Right atrium auricular region (tissue), 2 donors: ENCODE measurements at places on chromosomes 6 and 20.

GRCh38 chr6:24214984-24215383, 89.0 kb downstream of the NRSN1 start:
- DNase-seq, result no peak

DNA sequence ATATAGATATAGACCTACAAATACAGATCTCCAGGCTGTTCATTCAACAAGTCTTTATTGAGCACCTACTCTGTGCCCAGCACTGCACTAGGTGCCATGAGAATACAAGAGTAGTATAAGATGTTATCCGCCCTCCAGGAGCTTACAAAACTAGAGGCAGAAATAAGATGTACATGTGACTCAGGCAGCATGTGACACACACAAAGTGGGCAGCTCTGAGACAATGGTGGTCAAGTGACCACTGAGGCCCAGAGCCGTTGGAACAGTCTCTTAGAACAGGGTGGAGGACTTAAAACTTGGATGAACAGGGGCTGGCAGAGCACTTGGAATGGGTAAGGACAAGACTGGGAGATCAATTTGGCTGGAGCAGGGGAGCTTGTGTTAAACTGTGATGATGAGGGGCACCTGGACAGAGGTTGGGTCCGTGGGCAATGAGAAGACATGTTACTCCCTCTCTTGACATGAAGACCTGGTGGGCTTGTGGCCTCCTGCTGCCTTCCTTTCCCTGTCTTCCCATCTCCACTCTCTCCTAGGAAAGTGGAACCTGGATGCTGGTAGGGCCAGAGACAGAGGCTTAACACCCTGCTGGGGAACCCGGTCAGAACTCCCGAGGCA, 21.2 kb downstream of the TRIM15 start:
- DNase-seq, result no peak

DNA sequence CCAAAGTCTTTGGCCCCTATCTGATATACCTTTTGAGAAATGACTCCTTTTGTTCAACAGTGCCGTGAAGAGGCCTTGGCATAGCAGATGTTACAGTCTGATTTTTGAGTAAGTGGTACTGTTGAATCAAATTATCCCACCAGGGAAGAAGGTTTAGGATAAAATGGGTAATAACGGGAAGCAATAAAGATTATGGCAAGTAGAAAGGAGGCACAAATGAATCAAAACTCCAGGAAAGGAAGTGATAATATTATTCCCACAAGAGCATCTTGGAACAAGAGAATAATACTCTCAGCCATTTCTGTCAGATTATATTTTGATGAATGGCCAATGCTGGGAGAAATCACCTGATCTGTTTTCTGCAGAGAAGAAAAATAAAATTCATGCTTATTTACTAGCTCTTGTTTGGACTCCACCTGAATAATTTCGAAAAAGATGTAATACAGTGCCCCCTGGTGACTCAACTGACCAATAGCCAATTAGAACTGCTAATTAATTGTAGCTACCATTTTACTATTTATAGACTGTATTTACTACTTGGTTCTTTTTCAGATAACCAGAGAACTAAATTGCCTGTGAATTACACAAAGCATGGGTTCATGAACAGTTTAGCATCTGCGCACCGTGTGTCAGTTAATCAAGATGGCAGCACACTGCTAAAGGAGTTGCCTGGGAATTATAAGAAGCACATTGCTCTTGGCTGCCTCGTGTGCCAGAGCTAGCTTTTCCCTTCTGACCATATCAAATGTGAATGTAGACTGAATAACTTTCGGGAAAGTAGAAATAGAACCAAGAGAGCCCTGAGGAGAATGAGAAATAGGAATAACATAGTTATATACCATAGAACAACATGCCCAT, 78.5 kb upstream of the TRDN start:
- DNase-seq, result no peak

DNA sequence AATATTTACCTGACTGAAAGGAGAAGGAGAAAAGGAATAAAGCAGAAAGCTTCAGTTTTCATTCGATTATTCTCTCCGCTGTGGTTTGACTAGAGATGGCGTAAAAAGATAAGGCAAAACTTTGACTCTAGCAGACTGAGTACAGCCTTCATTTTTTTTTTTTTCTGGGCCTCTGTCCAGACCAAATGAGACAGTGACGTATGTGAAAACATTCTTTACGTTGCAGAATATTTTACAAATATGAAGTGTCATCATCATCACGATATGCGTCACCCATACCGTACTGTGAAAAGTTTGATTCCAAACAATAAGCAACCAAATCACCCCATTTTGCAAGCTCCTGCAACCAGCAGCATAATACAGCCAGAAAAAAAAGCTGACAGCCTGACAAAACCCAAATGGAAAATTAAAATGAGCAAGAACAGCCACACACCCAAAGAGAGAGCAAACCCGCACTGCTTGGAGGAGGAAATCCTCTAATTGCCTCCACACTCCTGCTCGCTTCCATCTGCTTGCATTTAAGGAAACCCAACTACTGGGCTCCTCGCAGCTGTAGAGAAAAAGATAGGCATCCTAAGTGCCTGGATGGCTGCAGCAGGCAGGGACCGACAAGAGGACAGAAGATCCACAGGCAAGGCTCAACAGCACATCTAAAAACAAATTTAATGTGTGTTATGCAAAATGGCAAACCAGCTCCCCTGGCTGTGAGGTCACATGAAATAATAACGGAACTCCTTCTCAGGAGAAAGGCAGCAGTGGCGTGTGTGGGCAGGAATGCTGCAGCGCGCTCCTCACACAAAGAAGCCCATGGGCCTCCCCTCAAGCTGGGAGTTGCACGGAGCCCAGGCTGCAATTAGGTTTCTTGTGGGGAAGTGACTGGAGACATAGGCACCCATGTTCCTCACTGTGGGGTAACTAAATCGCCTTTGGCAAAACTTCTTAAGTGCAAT, 113.1 kb downstream of the FYN start:
- no peak for DNase-seq

- DNase-seq, result no peak
Observed at GRCh38 chr20:47710665-47711045, 74.6 kb downstream of the SULF2 start.

DNA sequence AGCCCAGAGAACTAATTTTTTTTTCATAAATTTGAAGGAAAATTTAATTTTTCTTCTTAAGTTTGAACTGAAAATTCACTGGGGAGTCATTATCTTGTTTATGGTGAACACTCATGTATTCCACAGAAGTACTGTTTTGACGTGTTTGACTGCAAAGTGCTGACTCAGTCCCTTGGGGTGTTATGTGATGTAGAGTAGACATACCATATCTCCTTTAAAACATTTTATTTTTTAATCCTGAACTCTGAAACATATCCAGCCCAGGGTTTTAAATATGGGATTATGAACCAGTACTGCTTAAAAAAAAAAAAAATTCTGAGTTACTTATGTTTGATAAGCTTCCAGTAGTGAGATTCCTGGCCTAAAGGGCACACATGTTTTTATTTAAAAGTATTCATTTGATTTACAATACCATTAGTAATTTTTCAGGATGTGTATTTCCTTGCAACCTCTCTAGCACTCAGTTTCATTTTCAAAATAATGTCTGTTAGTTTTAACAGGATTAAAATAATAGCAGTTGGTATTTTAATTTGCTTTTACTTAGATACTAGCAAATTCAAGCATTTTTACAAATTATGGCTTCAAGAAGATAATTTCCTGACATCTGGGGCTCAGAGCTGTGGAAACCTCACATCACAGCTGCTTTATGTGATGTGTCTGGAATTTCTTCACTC, 81.7 kb upstream of the PDE10A start:
- no peak for DNase-seq

GRCh38 chr6:166650824-166651807, 24.1 kb upstream of the RPS6KA2 start:
- DNase-seq, result no peak

- DNase-seq, result no peak
Observed at GRCh38 chr6:103122766-103123601, 1729.5 kb downstream of the GRIK2 start.

GRCh38 chr6:113921299-113921904, 49.5 kb downstream of the HDAC2 start:
- no peak for DNase-seq

- DNase-seq, result no peak
Observed at GRCh38 chr20:53282217-53282955, 310.2 kb downstream of the TSHZ2 start.

GRCh38 chr20:21181028-21181427, 55.1 kb downstream of the KIZ start:
- no peak for DNase-seq

DNA sequence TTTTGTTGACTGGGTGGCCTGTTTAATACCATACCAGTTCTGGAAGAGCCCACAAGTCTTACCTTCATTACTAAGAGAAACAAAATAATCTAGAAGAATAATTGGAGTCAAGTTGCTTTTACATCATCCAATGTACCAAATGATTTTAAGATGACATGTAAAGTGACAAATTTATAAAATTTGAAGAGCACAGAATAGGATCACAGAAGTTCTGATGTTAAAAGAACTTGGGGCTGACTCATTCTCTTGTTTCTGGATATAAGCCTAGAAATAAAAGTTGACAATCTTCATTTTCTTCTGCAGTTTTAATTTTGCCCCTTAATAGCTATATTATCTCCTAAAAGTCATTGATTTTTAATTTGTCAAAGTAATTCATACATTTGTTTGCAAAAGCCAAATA, 317.5 kb upstream of the MARCKS start:
- no peak for DNase-seq

DNA sequence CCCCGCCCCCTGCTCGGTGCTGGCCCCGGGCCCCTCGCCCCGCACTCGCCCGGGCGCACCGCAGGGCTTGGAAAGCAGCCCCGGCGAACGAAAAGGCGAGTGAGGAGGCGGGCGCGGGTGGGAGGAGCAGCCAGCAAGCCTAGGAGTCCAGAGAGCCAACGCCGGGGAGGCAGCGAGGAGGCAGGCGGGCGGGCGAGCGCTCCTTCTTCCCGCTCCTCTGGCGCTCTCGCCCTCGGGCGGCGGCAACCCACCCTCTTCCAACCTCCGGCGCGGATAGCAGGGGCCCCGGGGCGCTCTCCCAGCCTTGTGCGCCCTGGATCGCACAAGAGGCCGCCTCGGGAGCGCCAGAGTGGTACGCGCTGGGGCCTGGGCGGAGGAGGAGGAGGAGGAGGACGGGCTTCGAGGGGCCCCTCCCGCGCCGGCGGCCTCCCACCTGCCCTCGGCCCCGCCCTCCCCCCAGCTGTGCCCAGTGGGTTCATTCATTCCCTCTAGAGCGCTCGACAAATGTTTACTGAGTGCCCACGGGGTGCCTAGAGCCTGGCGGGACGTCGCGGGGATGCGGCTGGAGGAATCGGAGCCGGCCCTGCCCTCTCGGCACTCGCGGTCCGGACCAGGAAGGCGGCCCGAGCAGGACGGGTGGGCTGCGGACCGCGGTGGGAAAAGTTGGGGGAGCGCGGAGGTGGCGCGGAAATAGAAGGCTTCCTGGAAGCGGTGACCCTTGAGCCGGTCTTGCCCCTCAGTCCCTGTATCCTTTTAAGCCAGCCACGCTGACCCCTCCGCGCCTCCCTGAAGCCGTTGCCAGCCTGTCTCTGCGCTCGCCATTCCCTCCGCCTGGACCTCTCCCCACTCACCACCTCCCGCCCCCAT, at the start of gene BMP7:
Gene BMP7 (minus strand): TSS at position 351 of the 867 bp plus-strand sequence. CDS start 519 bp downstream, outside the sequence.
- no peak for DNase-seq

- DNase-seq, result peak; percentile 32
Observed at GRCh38 chr6:227812-228338, 64.4 kb upstream of the DUSP22 start.

GRCh38 chr6:166050559-166050958, 117.1 kb downstream of the TBXT start:
- no peak for DNase-seq

GRCh38 chr6:152669895-152670294, 27.8 kb upstream of the MYCT1 start:
- DNase-seq, result no peak

GRCh38 chr6:152268846-152269442, 368.2 kb downstream of the SYNE1 start:
- no peak for DNase-seq

DNA sequence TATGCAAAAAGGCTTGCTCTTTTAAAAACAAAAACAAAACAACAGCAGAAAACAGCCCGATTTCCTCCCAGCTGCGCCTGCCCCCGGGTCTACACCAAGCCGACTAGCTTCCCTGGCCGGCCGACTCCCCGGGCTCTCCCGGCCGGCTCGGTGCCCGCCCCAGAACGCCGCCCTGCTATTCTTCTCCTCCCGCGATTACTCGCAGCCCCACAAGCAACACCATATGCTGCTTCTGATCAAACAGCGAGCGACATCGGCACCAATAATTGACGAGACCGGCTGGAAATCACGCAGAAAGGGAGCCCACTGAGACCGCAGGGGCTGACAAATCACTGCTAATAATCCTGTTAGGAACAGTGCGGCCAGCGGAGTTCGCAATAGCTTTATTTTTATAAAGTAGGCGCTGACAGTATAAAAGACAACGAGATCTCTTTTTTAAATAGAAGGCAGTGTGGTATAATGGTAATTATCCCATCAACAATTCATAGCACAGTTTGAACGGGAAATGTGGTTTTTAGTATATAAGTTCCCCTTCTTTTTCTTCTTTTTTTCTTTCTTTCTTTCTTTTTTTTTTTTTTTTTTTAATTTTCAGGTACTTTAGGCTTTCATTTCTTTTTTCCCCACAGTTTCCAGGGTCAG, 3.3 kb downstream of the SIM1 start:
- DNase-seq, result no peak

GRCh38 chr6:155108070-155108820, 113.1 kb downstream of the TIAM2 start:
- DNase-seq, result no peak

- no peak for DNase-seq
Observed at GRCh38 chr6:12266571-12266970, 23.6 kb upstream of the EDN1 start.
